ENCODE measurements at places on chromosomes 16 and 17.

GRCh38 chr17:55693254-55694216 lies 29.1 kb downstream of the TMEM100 start:
- DNase-seq, result no peak

DNA sequence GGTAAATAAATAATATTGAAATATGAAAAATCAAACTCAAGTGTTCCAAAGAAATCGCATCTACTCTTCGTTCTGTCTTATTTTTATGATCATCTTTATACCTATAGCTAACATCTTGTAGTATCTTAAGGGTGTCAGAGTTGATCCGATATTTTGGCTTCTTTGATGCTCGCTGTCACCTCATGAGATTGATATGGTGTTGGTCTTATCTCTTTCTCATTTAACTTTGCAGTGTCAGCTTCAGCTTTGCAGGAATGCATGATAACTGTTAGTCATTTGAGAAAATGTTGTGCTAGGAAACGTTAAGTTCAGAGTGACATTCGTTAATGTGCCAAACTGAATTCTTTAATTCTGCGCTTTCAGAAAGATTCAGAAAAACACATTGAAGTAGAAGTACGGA lies 19.4 kb downstream of the NOL11 start:
- no peak for DNase-seq

DNA sequence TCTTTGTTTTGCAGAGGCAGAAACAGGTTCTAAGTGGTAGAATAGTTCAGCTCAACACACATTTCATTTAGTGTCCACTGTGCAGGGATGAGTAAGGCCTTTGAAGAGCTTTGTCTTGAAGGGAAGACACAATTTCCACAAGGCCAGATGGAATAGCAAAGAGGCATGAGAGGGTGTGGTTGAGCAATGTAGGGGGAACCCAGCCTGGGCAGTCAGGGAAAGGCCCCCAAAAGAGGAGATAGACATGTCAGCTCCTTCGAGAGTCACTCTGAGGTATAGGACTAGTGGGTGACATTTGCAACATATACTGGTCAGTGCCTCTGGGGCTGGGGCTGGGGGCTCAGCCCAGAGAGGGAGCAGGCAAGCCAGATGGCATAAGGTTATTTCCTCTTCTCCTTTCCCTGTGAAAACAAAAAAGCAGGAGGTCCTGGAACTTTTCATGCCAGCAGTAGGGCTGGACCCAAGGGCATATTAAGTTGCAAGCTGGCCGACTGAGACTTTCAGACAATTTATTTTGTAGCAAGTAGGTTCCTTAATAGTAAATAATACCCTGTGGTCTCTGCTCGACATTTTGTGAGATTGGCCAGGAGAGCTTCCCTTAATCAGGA lies 7.1 kb downstream of the ALKBH5 start:
- no peak for DNase-seq

GRCh38 chr17:66281661-66282369 lies 20.6 kb upstream of the PRKCA start:
- no peak for DNase-seq

DNA sequence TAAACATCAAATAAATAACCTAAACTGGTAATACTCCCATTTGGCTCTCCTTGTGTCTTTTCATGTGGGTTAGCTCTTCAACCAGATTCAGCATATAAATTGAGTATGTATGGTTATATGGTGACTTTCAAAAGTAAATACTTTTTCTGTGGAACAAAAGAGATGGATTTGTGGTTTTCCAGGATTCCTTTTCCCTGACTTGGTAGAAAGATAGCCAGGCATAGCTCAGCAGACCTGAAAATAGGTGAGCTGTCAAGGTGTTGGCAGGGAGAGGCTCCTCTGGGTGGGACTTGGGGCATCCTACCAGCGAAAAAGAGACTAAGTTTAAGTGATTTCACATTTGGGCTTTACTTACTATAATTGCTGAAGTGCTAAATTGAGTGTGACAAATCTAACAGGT lies 80.3 kb downstream of the FTO start:
- DNase-seq, result no peak

- no peak for DNase-seq
Measured at GRCh38 chr17:46879101-46879500, 27.7 kb downstream of the WNT9B start.

GRCh38 chr16:48852951-48853350 lies 243.0 kb upstream of the N4BP1 start:
- no peak for DNase-seq

Measured in NCI-H187 (cell line).